ENCODE measurements at places on chromosomes 4 and X. TPM values are rescaled to one million over a fixed set of nuclear protein-coding genes. Genes with fewer than 3 reads are reported as not detected.

DYNLT3 gene
- total RNA-seq = 13.4 TPM

TDO2 gene
- 693 TPM for total RNA-seq

ANXA10 gene
- 26.9 TPM for total RNA-seq

MGARP gene
- total RNA-seq = 0.09 TPM

CCDC149 gene
- 1.4 TPM for total RNA-seq

RADX gene
- total RNA-seq = 2.3 TPM

ADGRG4 gene
- total RNA-seq = not detected

C4orf51 gene
- not detected for total RNA-seq

SYN1 gene
- total RNA-seq = 0.09 TPM

- H3K36me3 ChIP-seq = no peaks in the 10 kb centered on the region
- H3K27ac ChIP-seq = no peak overlapping the region
- H3K4me3 ChIP-seq = no peak overlapping the region
- H3K4me1 ChIP-seq = no peaks in the 10 kb centered on the region
- no peak for DNase-seq
- H3K27me3 ChIP-seq = no peaks in the 10 kb centered on the region
Measured at GRCh38 chrX:148588649-148589310, 88.4 kb downstream of the AFF2 start.

- no peaks in the 10 kb centered on the region for H3K27me3 ChIP-seq
- H3K4me1 ChIP-seq = peaks cover 18% of the 10 kb centered on the region
- H3K4me3 ChIP-seq = no peak overlapping the region
- H3K27ac ChIP-seq = peak overlapping the region; percentile 53
- no peak for DNase-seq
Measured at GRCh38 chr4:51853027-51853682, 10.2 kb downstream of the DCUN1D4 start.

- no peaks in the 10 kb centered on the region for H3K36me3 ChIP-seq
- no peak overlapping the region for H3K4me3 ChIP-seq
- H3K27me3 ChIP-seq = no peaks in the 10 kb centered on the region
- H3K4me1 ChIP-seq = peaks cover 10% of the 10 kb centered on the region
- no peak for DNase-seq
Measured at GRCh38 chr4:185468999-185469398, 2.5 kb downstream of the CCDC110 start.

GRCh38 chr4:1635464-1635863 lies 48.6 kb downstream of the FAM53A start:
- no peak overlapping the region for H3K27ac ChIP-seq
- DNase-seq = no peak
- H3K4me1 ChIP-seq = no peaks in the 10 kb centered on the region

DNA sequence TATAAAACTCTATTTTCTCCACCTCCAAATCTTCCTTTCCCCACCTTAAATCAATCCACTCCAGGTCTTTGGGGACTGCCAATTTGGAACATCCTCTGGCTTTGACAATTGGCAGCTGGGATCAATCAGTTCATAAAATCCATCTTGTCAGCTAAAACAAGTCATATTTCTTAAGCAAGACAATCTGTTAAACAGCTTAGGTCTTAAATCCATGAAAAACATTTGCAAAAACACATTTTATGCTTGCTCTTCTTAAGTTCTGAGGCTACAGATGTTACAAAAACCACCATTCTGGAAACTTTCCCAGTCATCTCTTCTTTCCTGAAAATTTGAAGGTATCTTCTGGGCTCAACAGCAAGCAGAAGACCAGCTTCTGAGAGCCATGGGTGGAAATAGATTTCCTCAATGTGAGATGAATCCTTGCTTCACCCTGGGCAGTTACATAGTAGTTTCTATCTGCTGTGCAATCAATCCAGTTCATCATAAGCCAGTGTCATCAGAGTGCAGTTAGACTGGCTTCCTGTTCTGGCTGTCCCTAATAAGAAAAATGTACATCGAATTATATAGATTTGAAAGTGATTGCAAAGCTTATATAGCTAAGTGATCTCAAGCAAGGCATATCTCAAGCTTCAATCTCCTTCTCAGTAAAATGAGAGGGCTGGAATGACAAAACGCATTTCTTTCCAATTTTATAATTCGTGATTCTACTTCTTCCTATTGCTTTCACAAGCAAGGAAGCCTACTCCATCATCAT lies 402.7 kb upstream of the INTU start:
- no peak overlapping the region for H3K4me3 ChIP-seq
- H3K27me3 ChIP-seq = no peaks in the 10 kb centered on the region
- H3K27ac ChIP-seq = no peak overlapping the region
- DNase-seq = no peak
- no peaks in the 10 kb centered on the region for H3K4me1 ChIP-seq

DNA sequence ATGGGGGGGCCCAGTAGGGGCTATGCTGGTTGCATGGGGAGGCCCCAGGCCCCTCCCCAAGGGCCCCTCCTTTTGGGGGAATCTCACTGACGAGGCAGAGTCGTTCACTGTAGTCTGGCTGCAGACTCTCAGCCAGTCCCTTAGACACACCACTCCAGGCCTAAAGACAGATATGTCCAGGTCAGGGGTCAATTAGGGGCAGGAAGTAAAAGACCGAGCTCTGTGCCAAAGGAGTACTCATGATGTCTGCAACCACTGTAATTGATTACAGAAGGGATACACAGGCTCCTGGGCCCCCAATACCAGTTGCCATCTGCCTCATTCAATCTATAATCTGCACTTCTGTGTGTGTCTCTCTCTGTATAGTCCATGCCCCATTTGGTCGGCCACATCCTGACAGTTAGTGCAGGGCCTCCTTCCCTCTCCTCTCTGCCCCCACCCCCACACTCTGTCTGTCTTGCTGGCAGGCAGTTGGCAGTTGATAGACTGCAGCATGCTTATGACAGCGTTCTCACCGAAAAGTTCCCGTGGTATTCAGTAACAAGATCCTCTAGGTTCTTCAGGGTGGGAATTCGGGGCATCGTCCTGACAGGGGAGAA lies 1.3 kb upstream of the CXorf65 start:
- H3K36me3 ChIP-seq = no peaks in the 10 kb centered on the region
- DNase-seq = no peak
- H3K4me3 ChIP-seq = no peak overlapping the region
- H3K27me3 ChIP-seq = no peaks in the 10 kb centered on the region

DNA sequence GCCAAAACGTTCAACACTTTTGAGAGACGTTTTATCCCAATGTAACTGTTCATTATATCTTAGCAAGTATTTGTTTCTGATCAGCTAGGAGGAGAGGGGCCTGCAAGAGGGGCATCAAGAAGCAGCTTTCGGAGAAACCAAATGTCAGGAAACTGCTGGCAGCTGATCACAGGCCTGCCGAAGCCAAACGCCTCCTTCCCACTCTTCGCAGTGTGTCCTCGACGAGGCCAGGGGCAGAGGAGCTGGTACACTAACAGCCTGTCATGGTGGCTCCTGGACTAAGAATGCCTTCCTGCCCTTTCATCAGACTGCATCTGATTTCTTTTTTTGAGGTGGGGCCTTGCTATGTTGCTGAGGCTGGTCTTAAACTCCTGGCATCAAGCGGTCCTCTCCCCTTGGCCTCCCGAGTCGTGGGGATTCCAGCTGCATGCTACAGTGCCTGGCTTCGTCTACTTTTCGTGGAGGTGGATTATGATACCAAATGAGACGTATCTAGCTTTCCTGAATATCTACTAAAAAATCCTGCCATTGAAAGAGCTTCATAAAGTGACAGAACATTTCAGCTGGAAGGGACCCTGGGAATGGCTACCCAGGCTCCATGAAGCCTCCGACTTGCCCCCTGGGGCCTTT lies 134.8 kb downstream of the AFAP1 start:
- no peaks in the 10 kb centered on the region for H3K36me3 ChIP-seq
- no peak overlapping the region for H3K4me3 ChIP-seq
- no peak overlapping the region for H3K27ac ChIP-seq
- DNase-seq = no peak

DNA sequence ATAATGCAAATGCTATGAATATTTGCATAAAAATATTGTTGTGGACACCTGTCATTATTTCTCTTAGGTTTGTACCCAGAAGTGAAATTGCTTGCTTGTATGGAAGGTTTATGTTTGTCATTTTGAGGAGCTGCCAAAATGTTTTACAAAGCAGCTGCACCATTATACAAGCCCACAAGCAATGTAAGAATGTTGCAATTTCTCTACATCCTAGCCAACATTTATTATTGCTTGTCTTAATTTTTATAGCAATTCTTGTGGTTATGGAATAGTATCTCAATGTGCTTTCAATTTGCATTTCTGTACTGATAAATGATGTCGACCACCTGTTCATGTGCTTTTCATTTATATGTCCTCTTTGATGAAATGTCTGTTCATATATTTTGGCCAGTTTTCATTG lies 18.7 kb upstream of the RBMX start:
- no peaks in the 10 kb centered on the region for H3K27me3 ChIP-seq
- no peak overlapping the region for H3K27ac ChIP-seq
- no peaks in the 10 kb centered on the region for H3K36me3 ChIP-seq
- no peak overlapping the region for H3K4me3 ChIP-seq

GRCh38 chr4:34516524-34516923 lies 1727.8 kb downstream of the ARAP2 start:
- no peaks in the 10 kb centered on the region for H3K36me3 ChIP-seq
- no peaks in the 10 kb centered on the region for H3K4me1 ChIP-seq
- no peak overlapping the region for H3K27ac ChIP-seq
- H3K4me3 ChIP-seq = no peak overlapping the region

- no peak overlapping the region for H3K27ac ChIP-seq
- no peaks in the 10 kb centered on the region for H3K27me3 ChIP-seq
- peaks cover 3% of the 10 kb centered on the region for H3K4me1 ChIP-seq
- H3K36me3 ChIP-seq = no peaks in the 10 kb centered on the region
- no peak overlapping the region for H3K4me3 ChIP-seq
Measured at GRCh38 chr4:37988670-37989069, 28.5 kb downstream of the PTTG2 start.

DNA sequence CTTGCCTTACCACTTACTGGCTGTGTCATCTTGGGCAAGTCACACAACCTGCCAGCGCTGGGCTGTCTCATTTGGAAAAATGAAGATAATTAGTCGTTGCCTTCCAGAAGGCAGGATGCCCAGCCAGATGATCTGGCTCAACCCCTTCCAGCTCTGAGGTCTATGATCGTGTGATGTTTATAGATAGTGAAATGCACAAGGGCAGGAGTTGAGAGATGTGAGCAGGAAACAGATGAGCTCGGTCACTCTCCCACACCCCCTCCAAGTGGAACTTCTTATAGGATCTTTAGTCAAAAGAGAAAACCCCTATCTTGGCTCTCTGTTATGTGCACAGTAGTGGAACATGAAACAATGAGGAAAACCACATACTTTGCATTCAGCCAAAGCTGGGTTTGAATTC lies 336.8 kb upstream of the PPARGC1A start:
- no peak for DNase-seq
- peaks cover 20% of the 10 kb centered on the region for H3K4me1 ChIP-seq
- no peaks in the 10 kb centered on the region for H3K27me3 ChIP-seq
- H3K27ac ChIP-seq = no peak overlapping the region
- H3K36me3 ChIP-seq = no peaks in the 10 kb centered on the region

- DNase-seq = no peak
- no peak overlapping the region for H3K27ac ChIP-seq
- no peak overlapping the region for H3K4me3 ChIP-seq
- H3K27me3 ChIP-seq = no peaks in the 10 kb centered on the region
Measured at GRCh38 chr4:3790006-3790561, 23.9 kb downstream of the ADRA2C start.

DNA sequence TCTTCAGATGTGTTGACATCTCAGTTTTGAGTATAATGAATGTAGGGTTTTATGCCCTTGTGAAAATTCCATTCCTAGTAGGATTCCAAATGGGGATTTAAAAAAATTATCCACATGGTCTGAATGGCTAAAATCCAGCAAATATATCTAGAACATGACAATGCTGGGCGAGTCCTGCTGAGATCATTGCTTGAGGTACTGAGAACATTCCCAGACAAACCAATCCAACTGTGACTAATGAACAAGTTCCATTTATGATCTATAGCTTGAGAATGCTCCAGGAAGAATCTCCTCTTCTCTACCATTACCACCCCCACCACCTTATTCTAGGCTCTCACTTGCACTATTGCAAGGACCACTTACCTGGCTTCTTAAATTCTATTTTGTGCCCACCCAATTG lies 77.2 kb upstream of the IL1RAPL2 start:
- no peak overlapping the region for H3K27ac ChIP-seq
- H3K4me3 ChIP-seq = no peak overlapping the region
- no peak for DNase-seq
- no peaks in the 10 kb centered on the region for H3K4me1 ChIP-seq
- H3K27me3 ChIP-seq = no peaks in the 10 kb centered on the region

DNA sequence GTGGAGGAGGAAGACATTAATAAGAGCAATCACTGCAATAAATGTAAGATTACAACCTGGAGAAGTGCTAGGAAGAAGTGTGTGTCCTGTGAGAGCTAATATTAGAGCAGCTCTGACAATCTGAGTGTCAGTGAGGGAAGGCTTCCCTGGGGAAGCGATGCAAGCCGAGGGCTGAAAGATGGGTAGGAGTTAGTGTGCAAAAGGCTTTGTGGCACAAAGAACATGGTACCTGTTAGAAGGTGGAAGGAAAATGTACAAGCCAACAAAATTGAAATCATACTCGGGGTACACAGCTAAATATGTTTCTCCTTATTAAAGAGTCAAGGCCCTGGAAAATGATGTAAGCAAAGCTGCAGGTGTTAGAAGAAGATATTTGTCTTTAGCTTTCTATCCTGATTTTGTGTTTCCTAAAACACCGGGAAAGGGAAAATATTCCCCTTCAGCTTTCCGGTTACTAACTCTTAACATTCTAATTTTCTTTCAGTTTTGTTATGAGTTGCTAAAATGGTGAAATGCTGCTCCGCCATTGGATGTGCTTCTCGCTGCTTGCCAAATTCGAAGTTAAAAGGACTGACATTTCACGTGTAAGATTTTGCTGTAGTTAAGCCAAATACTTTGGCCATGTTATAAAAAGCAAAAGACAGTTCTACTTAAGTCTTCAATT lies 808 bp downstream of the THAP6 start:
- H3K4me3 ChIP-seq = peak overlapping the region; percentile 97
- no peak for DNase-seq
- H3K36me3 ChIP-seq = no peaks in the 10 kb centered on the region
- H3K4me1 ChIP-seq = peaks cover 9% of the 10 kb centered on the region
- H3K27ac ChIP-seq = peak overlapping the region; percentile 97
- no peaks in the 10 kb centered on the region for H3K27me3 ChIP-seq

DNA sequence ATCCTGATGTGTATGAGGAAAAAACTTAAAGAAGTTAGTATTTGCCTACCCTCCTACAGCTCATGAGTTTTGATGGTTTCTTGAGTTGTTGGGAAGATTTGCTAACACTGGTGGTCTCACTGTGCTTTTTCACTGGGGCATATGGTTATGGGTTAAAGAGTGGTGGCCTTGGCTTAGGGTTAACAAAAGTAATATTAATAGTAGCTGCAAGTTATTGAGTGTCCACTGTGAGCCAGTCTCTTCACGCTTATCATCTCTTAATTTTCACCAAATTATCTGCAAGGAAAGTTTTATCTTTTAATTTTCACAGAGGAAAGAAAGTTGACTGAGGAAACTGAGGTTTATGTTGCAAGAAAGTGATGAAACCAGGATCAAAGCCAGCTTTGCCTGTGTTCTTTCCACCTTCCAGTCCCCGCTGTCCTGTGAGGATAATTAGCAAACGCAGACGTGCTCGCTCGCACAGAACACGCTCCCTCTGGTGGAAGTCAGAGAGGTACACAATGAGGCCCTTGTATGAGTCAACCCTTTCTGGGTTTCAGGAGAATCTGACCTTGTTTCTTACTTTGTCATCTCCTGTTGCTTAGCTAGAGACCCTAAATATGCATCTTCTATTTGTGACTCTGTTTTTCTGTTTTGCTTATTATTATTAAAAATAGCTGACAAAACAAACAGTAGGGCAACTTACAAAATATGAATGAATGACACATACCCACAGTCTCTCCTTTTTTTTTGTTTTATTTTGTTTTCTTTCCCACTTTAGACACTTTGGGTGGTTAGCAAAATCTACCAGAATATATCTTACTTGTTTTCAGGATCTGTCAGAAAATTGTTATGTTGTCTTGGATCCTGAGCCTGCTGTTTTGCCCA lies 94.3 kb downstream of the DDIT4L start:
- H3K27me3 ChIP-seq = no peaks in the 10 kb centered on the region
- H3K4me1 ChIP-seq = no peaks in the 10 kb centered on the region
- H3K27ac ChIP-seq = no peak overlapping the region
- H3K4me3 ChIP-seq = no peak overlapping the region
- no peaks in the 10 kb centered on the region for H3K36me3 ChIP-seq

Data from liver (tissue), 10 donors.